ENCODE measurements at places on chromosomes 5 and 9.

- no peak for DNase-seq
Measured at GRCh38 chr5:124280079-124280478, 466.4 kb downstream of the ZNF608 start.

DNA sequence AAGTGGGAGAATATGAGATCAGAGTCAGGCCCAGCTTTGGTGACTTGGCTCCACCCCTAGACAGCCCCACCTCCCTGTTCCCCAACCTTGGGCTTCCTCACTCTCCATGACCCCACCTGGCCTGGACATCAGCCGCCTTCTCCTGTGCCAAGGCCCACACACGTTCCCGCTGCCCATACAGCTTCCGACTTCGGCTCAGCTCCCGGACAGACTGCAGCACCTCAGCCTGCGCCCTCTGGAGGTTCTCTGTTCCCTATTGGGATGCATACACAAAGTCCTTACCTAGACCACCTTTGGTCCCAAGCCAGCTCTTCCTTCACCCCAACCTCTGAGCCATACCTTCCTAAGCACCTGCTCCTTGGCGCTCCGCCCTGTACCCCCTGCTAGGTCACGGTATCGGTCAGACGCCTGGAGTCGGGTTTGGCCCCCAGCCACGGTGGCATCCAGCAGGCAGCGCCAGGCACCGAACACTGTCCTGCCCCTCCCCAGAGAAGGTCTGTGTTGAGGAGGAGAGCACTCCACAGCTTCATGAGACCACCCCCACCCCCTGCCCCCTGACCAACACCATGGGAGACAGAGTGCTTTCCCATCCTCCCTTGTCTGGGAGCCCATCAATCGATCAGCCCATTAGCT, 2.0 kb downstream of the FCHSD1 start:
- DNase-seq = no peak

GRCh38 chr5:123540534-123540933, 28.6 kb downstream of the CSNK1G3 start:
- DNase-seq = no peak

- DNase-seq = no peak
Measured at GRCh38 chr5:82347201-82347865, 69.2 kb upstream of the RPS23 start.

DNA sequence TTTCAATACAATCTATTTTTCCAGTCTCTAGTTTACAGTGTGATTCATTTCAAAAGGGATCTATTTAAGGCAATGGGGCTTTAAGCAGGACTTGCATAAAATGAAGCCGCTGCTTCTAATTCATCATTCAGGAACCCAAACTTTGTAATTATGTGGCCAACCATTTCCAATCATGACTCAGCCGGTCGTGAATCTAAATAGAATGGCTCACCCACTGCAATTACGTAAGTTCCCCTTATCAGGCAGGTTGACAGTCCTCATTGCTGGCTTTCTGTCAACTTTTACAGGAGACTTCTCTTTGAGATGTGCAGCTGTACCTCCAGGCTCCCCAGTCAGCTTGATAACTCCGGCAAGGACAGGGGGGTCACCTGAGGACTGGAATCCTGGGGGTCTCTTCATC, 152.8 kb upstream of the DAP start:
- DNase-seq = peak; percentile 85

DNA sequence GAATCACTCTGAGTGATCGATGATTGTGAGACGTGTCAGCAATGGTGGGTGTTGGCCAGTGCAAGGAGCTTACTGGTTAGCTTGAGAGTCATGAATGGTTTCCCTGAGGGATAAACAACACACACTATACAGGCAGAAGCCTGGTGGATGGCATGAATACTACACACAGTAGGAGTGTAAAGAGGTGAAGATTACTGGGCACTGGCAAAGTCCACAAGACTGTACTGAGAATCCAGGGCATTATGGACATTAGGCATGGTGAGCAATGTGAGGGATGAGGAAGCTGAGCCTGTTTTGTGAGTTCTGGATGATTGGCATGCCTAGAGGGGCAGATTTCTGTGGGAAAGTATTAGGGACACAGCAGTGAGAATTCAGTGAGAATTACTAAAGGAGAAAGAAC, 71.3 kb downstream of the KDM4C start:
- DNase-seq = no peak

DNA sequence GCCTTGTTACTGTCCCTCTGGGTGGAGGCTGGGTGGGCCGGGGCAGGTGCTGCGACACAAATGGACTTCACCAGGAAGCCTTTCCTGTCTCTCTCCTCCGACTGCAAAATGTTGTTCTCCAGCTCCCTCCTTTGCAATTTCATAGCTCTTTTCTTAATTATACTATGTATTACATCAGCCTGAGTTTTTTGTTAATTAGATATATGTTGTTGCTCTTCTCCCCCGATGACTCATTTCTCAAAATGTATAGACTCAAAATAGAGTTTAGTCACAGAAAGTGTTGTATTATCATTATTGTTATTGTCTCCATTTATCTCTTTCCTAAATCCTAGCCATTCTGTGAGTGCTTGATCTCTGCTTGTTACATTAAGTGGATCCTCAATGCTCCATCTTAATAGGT, 122.4 kb upstream of the OSMR start:
- no peak for DNase-seq

- no peak for DNase-seq
Measured at GRCh38 chr9:129665814-129666520, 520 bp downstream of the PRRX2 start.

GRCh38 chr5:177474846-177475562, 1.6 kb upstream of the DBN1 start:
- DNase-seq = no peak

GRCh38 chr5:176738637-176739250, 71.6 kb upstream of the UNC5A start:
- DNase-seq = no peak

- DNase-seq = no peak
Measured at GRCh38 chr5:178502401-178503100, 87.6 kb downstream of the COL23A1 start.

GRCh38 chr9:105479846-105480245, 32.0 kb downstream of the FSD1L start:
- no peak for DNase-seq

- no peak for DNase-seq
Measured at GRCh38 chr5:140926443-140927227, 536 bp downstream of the PCDHAC1 start.

- no peak for DNase-seq
Measured at GRCh38 chr5:136712628-136713027, 347.3 kb upstream of the TRPC7 start.

GRCh38 chr9:136951541-136952320, at the start of gene LCN12:
TSS of gene LCN12 (plus strand) at chr9:136952273. CDS start at chr9:136952328, 55 bp downstream.
- DNase-seq = no peak

GRCh38 chr5:1703352-1704050, 96.1 kb downstream of the MRPL36 start:
- DNase-seq = no peak

Data from inflammatory macrophage treated with lipopolysaccharide for 1 hour (primary cell).